ENCODE measurements at places on chromosomes 7 and 10.

DNA sequence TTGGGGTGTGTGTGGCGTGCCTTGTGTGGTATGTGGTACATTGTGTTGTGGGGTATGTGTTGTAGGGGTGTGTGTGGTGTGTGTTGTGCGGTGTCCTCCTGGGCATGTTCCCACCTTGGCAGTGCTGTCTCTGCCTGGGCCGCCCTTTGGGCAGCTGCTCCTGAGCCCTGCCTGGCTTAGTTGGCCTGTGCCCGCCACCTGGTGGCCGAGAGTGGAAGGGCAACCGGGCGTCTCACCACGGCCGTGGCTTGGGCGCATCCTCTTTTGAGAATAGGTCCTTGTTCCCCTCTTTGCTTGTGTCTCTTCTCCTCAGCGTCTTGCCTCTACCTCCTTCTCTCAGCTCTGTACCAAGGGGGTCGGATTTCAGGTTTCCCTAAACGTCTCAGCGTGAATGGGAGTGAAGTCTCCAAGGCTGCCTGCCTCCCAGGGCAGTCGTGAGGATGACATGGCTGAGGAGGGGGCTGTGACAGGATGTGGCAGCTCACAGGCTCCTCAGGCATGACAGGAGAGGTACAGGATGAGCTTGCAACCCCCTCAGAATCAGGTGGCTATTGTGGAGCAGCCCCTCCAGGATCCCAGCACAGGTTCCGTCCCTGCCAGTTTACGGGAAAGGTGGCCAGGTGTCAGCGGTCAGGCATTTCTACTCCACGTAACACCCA is 98.4 kb upstream of the PODXL start:
- peak; percentile 87 for DNase-seq

DNA sequence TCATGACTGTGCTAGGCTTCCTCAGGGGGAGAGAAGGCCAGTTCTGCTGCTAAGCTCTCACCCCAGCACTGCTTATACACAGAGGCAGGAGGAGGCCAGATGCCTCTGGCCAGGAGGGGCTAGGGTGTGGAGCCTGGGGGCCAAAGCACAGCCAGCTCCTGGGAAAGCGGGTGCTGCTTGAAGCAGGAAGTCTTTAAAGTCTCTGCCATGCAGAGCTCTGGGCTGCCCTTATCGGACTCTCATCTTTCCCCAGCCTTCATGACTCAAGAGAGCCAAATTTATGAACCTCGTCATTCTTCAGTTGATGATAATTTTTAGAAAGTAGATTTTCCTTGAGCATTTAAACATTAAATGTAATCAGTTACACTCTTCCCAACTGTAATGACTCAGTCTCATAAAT is 11.2 kb upstream of the TSPAN14 start:
- DNase-seq: no peak

DNA sequence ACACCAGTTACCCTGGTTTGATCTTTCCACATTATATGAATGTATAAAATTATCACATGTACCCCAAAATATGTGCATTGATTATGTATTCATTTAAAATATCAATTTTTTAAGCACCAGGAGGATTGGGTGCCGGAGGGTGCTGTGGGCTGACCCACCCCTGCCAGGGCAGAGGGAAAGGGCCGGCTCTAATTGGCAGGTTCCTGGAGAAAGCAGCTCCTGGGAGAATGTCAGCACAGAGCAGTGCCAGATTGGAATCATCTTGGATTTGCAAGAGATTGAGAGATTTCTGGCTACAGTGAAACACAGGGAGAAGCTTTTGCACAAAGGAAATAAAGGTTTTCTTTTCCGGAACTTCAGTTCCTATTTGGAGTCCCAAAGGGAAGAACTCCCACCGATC is 264.4 kb upstream of the TCERG1L start:
- DNase-seq: no peak

DNA sequence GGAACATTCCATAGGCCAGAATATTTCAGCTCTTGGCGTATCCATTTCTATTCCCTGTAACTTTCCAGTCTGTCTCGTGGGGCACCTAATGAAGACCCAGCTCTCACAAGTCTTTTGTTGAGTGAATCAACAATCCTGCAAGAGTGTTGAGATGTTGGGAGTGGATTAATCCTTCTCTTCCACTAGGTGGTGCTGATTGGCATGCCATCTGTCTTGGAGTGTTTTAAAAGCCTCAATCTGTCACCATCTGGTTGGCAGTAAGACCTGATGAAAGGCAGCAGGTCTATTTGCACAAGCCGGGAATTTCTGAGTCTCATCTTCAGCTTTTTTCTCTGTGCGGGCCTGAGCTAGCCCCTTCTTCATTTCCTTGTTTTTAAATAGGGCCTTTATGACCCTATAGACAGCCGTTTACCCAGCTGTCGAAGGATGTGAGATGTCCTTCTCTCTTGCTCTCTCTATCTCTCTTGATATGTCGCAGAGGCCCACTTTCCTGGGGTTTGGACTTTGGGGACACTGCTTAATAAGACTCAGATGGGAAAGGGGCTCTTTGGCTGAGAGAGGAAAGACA is 180.5 kb downstream of the ZNF365 start:
- DNase-seq: peak; percentile 5

DNA sequence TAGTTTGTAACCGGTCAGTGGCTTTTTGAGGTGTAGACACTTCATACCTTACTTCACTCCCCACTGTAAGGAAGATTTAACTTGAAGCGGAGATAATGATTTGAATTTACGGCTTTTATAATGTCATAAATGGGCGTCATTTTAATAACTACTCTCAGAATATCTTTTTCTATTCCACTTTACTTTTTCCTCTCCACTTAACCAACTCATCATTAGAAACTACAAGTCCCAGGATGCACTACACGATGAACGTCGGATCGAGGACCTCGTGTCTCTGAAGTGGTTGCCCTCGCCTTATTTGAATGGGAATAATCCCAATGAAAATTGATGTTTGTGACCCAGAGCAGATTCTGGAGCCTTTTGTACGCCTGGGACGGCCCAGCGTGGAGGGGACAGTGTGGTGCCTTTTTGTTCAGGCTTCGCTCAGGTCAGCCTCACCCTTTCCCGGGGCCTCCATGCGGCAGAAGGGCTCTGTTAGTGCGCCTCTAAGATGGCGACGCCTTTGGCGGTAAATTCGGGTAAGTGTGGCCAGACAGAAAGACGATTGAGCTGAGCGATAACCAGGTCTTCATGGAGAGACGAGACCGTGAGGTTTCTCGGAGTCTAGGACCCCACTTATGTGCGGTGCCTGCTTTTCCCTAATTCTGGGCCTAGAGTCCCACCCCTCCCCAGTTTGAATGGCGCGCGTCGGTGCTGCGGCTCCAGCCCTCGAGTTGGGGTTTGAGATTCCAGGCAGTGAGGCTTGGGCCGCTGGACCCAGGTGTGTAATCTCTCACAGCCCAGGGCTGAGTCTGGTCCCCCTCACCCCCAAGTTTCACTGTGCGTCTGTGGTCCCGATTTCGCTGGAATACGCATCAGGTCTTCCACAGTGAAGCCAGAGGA is at the start of gene NUP205:
TSS of gene NUP205 (plus strand) at position 463 of the 882 bp plus-strand sequence. CDS start at position 491, 28 bp downstream.
- DNase-seq: peak; percentile 59

GRCh38 chr10:88315755-88316154 is 267.4 kb downstream of the RNLS start:
- no peak for DNase-seq
